NCI-H510A (cell line): ENCODE measurements at places on chromosomes 11 and 22.
A peak's percentile ranks its signal among the peaks of the same experiment; 100 is the strongest.

DNA sequence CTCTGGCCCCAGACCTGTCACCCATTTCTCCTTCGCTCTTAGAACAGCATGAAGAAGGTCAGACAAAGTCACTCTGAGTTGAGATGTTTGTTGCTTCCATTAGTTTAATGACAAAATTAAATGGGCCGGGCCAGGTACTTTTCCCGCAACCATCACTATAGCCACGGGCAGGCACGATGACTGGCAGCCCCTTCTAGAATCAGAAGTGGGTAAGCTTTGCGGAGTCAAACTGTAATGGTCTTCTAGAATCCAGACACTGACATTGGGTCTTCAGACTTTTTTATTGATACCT lies 2.3 kb upstream of the ACR start:
- DNase-seq, result no peak

- no peak for DNase-seq
Measured at GRCh38 chr11:86954269-86955110, 705 bp downstream of the FZD4 start.

DNA sequence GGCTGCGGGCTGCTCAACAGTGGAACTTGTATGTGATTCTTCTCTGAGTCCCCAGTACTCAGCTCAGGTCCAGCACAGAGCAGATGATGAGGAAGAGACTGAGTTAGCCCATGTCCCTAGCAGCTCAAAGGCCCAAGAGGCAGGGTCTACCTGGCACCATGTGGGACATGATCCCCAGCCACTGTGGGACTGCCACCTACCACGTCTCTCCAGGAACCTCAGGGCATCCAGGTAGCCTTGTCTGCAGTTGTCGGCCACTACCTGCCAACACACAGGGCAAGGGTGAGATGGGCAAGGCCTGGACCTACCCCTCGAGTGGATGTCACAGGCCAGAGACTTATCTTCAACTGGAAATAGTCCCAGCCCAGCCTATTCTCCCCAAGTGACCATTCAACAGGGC lies 4.4 kb downstream of the PNPLA5 start:
- no peak for DNase-seq

DNA sequence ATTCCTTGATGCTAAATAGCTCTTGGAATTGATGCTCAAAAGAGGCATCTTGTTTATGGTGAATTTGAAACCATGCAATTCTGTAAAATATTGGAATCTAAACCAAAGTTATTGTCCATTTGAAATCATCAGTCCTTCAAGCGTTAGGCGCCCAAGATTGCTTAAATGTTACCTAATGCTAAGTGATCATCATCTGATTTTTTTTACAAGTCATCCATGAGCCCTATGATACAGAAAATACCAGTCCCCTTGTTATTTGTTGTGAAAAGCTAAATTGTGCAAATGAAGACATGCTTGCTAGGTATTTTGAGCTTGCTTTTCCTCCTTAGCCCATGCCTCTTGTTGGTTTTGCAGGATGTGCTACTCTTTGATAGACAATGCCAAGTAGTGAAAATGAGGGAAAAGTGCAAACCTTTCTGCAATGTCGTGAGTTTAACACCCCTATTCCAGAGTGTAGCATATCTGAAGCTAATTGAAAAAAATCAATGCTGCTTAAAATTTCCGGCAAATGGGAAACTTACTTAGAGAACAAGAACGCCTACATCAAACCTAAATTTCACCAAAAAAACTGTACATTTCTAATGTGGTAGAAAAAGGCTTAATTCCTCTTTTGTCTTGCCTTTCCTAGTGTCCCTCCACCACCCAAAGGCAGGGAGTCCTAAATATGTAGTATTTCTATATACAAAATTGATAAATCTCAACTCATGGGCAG lies 1.9 kb downstream of the GRK3 start:
- DNase-seq, result no peak

DNA sequence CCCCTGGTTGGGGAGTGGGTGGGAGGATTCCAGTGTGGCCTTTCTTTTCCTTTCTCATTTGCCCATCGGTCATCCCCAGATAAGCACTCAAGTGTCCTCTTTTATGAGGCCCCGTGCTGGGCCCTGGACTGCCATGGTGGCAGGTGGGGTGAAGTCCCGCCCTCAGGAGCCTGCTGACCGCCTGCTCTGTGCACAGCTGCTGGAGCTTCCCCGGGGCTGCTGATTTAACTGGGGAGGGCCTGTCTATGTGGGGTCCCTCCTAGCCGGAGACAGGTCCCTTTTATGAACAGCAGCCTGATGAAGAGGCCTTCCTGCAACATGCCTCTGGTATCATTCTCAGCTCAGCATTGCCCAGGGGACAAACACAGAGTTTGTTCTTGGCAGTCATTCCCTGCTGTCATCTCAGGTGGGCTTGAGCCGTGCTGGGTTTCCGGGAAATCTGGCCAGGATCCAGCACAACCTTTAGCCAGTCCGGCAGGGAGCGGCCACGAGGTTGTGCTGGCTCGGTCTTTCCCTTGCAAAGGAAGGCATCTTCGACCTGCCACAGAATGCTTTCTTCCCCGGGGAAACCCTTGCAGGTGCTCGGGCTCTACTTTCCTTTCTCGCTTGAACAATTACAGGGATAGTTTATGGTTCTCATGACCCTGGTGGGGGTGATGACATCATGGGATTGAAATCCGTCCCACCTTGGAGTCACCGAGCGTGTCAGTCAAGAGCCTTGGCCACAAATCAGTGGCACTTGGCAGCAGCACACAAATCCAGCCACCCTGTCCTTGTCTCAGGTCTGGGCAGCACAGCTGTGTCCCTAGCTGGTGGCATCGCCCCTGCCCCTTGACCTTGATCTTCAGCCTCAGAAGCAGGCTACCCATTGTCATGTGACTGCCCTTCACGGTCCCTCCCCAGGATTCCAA lies 20.1 kb downstream of the ST14 start:
- peak; percentile 72 for DNase-seq

DNA sequence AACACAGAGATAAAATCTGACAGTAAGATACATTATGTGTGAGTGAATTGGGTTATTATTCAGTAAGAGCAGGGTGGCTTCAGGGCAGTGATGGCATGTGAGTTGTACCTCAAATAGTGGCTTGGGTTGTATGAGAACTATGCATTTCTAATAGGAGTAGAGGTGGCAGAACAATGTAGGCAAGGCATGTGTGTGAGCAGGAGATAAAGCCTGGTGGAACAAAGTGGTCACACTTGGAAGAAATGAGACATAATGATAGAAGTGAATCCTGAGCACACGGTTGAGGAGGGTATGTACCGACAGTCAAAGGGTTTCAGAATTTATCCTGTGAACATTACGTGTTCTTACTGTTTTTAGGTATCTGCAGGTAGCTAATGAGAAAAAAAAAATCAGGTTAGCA lies 159.3 kb downstream of the CASP12 start:
- DNase-seq, result no peak

DNA sequence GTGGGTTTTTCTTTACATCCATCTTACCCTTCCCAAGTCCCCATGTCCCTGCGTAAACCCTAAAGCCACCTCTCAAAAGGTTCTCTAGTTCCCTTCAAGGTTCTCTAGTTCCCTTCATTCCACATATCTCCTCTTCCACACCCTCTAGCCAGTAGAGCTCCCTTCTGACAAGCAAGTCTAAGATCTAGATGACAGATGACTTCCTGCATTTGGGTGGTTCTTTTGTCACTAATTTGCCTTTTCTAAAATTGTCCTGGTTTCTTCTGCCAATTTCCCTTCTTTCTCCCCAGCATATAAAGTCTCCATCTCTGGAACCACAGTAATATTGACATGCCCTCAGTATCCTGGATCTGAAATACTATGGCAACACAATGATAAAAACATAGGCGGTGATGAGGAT lies 7.8 kb downstream of the CD3E start:
- DNase-seq, result no peak

GRCh38 chr11:120714438-120714837 lies 202.9 kb downstream of the GRIK4 start:
- no peak for DNase-seq

- DNase-seq, result no peak
Measured at GRCh38 chr22:38707346-38707745, 1.6 kb downstream of the GTPBP1 start.

DNA sequence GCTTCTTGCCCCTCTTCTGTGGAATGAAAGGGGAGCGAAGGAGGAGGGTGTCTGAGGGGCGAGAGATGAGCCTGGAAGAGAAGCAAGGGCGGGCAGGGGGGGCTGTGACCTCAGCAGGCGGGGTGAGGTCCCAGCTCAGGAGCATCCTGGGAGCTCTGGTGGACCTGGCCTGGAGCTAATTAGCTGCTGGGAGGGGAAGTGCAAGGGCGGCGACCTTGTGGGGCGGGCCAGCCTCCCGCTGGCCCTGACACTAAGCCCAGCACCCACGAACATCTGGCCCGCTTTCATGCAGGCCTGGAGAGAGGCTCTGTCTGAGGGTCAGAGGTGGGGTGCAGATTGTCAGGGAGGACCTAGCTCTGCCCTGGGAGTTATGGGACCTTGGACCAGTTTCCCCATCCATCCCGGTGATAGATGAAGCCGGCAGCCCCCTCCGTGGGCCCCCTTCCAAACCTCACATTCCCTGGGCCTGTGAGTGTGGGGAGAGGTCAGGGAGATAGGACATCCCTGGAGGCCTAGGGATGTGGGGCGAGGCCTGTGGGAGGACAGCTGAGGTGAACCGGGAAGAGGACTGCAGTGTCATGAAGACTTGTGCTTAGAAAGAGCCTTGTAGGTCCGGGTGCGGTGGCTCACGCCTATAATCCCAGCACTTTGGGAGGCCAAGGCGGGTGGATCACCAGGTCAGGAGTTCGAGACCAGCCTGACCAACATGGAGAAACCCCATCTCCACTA lies 28.5 kb upstream of the CD82 start:
- no peak for DNase-seq

GRCh38 chr22:39416319-39416718 lies 16.7 kb downstream of the TAB1 start:
- DNase-seq, result no peak

DNA sequence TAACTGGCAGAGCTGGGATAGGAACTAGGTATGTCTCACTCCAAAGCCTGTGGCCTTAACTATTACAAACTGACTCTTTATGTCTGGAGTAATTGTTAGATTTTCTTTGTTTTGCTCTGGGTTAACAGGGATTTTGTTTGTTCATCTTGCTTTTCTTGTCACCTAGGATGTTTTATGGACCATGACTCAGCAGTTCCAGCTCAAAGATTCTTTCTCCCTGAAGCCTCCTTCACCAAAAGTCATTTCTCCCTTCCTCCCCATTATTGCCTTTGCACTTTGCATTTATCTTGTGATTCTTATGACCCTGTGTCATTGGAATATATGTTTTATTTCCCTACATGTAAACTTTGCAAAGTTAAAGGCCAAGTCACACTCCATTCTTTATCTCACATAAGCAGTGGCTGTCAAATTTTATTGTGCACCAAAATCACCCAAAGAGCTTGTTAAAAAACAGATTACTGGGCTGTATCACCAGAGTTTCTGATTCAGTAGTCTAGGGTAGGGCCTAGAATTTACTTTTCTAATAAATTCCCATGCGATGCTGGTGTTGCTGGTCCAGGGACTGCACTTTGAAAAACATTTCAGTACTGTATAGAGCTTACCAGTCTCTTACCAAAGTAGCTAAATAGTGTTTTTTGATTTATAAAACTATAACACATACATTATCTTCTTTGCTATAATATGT lies 327.7 kb downstream of the DLG2 start:
- DNase-seq, result no peak

GRCh38 chr22:44142421-44143104 lies 38.2 kb upstream of the PARVG start:
- DNase-seq, result no peak

- DNase-seq, result no peak
Measured at GRCh38 chr11:20617346-20618005, 18.1 kb downstream of the SLC6A5 start.

DNA sequence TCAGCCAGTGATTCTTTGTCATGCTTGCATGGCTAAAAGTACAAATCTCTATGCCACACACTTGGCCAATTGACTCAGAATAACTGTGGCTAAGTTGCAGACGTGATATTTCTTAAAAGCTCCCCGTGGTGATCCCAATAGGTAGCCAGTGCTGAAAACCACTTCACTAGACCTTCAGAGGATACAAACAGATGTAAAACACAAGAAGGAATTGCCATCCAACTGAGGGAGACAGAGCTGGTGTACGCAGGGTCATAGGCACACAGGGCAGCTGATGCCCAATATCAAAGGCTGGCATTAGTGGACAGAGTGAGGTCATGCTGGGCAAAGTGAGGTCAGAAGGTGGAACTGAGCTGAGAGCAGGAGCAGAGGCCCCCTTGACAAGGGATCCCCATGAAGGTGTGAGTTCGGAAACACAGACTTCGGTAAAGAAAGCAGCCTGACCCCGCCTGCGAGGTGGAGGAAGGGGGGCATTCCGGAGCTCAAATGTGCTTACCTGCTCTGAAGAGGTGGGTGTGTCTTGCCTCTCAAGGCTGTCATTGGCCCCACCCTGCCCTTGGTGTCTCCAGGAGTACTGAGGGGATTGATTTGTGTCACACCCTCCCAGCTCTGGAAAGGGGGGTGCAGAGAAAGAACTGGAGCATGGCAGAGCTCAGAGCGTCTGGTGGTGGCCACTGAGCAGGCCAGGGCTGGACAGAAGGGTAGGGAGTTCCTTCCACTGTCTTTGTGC lies 344.9 kb upstream of the B3GAT1 start:
- DNase-seq, result no peak

DNA sequence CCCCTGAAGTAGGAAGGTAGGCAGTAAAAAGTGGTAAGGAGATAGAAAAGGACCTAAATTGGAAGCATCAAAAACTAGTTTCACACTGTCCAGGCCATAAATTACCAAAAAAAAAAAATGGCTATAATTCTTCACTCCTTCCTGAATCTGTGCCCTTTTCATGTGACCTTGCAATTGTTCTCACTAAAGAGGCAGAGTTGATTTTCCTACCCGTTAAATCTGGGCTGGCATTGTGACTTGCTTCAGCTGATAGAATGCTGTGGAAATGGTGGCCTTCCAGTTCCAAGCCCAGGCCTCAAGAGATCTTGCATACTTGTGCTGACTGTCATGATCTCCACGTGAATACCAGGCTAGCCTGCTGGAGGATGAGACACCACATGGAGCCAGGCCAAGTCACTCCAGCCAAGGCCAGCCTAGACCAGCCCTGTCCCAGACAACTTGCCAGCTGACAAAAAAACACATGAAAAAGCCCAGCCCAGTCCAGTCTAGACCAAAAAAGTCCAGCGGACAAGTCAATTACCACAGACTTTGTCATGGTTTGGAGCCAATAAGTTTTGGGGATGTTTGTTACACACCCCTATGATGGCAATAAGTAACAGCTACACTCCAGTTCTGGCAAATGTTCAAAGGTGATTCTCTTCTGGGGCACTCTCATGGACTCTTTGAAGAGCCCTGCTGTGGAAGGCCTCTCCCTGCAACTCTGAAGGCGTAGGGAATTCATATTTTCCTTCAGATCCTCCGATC lies 51.4 kb upstream of the NUP50 start:
- no peak for DNase-seq

GRCh38 chr11:119189393-119189792 lies 4.1 kb downstream of the NHERF4 start:
- DNase-seq, result no peak
